Testis (tissue), 5 donors: ENCODE measurements at places on chromosomes 13 and 19. TPM values are rescaled to one million over a fixed set of nuclear protein-coding genes. Genes with fewer than 3 reads are reported as not detected.

The ZNF285 gene
- total RNA-seq, result 7.9 TPM

The SPPL2B gene
- 158 TPM for total RNA-seq

The SKA3 gene
- total RNA-seq, result 8.7 TPM

The TMEM38A gene
- 18.8 TPM for total RNA-seq

DNA sequence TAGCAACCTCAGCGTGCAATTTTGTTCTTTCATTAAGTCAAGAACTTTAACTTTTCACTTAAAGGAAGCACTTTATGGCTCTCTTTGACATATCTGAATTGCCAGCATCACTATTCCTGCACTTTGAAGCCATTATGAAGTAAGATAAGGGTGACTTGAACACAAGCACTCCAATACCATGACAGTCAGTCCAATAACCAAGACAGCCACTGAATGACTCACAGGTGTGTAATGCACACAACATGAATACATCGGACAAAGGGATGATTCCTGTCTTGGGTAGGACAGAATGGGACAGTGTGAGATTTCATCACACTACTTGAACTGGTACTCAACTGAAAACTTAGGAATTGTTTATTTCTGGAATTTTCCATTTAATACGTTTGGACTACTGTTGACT is 233.7 kb upstream of the IPO5 start:
- no peak for DNase-seq

DNA sequence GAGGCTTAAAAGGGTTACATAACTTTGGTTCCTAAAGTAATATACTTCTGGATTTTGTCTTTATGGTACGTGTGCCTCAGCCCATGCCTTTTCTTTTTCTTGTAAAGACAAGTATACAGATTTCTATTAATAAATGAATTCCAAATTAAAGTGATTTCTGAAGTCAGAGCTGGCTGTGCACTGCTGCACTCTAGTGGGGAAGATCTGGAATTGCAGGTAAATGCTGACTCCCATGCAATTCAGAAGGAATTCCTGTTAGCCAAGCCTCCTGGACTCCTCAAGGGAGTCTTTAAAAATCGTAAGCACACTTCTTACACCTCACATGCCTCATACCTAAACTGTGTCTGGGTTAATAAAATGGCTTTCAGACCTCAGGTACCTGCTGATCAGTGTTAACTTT is 118.4 kb upstream of the SLC7A1 start:
- no peak for DNase-seq

DNA sequence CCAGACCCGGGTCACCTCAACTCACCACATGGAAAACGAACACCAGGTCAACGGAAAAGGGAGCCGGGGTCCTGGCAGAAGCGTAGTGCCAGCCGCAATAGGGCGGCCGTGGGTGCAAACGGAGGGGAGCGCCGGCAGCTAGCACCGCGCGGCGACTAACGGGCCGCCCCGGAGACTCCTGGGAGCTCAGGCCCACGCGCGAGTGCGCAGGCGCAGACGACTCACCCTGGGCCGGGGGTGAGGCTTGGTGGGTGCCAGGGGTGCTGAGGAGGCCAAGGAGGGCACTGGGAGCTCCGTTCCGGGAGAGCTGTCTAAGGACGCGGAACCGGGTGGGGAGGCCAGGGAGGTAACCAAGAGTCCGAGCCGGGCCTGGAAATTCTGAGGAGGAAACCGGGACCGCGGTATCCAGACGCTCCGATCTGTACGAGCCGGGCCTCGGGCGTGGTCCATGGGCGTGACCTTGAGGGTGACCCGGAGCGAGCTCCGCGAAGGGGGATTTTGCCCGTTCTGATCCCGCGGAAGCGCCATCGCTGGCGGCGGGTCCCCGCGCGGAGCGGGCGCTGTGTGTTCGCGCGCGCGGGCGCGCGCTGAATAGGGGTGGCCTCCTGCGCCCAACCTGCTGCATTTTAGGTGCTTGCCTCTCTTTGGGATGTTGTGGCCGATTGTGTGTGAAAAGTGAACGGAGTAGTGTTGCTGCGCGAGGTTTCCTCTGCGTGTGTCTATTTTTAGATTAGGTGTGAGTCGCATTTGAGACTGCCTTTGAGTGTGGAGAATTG is at the start of gene ZNF382:
TSS of gene ZNF382 (plus strand) at position 213 of the 776 bp plus-strand sequence. CDS start 4,602 bp downstream, outside the sequence.
- peak; percentile 82 for DNase-seq

DNA sequence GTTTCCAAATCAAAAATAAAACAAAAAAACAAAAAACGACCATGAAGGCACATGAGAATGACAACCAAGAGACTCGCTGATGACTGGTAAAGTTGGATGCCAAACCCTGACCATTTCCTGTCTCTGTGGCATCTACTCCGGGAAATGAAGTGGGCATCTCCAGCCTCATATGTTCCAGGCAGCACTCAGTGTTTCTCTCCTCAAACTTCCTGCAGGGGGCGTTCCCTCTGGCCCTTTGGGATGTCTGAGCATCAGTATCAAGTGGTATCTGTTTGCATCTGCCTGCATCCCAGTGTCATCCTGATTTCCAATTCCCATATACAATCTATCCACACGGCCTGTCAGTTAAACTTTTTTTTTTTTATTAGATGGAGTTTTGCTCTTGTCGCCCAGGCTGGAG is 9.8 kb upstream of the SIGLEC12 start:
- peak; percentile 23 for DNase-seq

DNA sequence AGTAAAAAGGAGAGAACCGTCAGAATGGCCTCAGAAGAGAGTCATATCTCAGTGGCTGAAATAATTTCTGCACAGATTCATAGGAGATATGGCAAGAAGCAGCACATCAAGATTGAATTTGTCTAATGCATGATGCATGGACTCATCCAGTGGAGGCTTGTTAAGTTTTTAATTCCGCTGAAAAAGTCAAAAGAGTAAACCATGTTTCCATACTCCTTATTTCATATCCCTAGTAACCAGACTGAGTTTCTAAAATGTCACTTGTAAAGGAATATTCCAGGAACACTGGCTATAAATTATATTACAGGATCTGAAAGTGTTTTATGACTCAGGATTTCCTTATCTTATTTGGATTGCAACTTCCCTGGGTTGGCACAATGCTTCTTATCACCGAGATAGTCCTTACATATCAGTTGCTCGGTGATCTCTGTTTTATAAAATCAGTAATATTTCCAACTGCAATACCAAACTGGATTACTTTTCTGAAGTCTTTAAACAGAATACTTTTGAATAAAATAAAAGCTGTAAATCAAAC is 180.2 kb upstream of the TSC22D1 start:
- no peak for DNase-seq

GRCh38 chr13:106407338-106407737 is 128.1 kb downstream of the EFNB2 start:
- DNase-seq, result no peak

GRCh38 chr13:92265408-92265807 is 867.0 kb downstream of the GPC5 start:
- DNase-seq, result no peak

DNA sequence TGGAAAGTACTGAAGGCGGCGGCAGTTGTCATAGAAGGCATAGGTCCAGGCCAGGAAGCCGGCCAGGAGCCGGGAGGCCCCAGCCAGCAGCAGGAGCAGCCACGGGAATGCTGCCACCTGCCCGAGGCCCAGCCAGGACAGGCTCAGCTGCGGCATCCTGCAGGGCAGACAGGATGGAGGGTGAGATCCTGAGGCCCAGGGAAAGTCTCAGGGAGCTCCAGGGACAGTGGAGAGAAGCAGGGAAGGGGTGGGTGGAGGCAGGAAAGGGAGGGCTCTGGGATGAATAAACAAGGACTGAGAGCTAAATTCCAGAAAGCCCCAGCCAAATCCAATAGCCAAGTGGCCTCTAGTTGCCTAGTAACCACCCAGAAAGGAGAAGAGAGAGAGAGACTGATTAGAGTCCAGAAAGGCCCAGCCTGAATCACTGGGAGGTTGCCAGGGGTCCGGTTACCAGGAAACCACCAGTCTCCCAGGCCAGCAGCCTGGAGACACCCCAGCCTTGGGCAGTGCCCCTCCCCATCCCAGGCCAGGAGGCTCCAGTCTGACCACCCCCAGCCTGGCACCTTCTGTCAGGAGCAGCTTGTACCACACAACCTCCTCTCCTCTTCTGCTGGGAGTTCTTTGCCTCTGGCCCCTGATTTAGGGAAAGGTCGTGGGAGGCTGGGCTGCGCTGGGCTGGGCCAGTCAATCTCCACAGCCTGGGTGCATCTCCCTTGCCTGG is 7.5 kb upstream of the OR10H5 start:
- peak; percentile 66 for DNase-seq

DNA sequence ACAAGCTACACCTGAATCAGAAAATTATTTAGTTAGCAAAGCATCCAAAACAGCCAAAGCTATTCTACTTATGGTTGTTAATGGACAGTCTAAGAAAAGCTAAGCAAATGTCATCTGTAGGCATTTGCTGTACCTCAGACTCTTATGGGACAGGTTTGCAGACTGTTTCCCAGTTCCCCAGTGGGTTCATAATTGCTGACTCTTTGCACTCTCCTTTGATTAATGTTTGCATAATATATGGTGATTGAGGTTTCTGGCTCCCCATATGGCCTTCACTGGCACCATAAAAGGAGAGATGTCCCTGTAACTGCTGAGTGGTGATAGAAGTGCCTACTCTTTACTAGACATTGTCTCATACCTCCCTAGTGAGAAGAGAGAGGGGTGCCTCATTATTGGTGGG is 142.1 kb downstream of the GPC6 start:
- DNase-seq, result no peak

DNA sequence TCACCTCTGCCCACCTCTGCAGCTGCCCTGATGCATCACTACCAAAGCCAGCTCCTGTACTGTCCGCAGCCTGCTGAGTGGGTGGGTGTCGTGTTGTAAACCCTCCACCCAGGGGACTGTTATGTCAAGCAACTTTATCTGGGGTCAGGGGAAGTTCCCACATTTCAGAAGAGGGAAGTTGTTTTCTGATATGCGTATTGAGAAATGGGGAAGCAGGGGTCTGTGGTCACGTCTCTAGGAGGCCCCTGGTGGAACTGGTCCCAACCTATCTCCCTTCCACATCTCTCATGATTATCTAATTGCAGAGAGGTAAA is 31.2 kb downstream of the CLEC17A start:
- no peak for DNase-seq

GRCh38 chr19:50694815-50695145 is 24.8 kb downstream of the SHANK1 start:
- no peak for DNase-seq

DNA sequence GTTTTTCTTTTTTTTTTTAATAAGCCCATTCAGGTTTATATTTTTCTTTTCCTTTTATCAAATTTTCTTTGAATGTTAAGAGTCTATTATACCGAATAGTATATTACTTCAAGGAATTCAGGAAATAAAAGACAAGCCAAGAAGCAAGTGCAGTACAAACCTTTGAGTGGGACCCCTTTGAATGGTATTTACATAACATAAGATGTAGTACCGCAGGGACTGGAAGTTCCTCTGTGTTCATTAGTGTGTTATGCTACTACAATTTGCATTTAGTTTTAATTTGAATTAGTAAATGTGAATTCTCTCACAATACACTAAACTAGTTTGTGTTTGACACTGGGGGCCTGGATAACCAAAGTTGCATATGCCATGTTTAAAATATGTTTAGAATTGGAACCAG is 339.5 kb downstream of the DCT start:
- DNase-seq, result no peak

- DNase-seq, result peak; percentile 83
Measured at GRCh38 chr19:43464134-43464775, 1.2 kb downstream of the LYPD3 start.

GRCh38 chr13:26604784-26605545 is 47.5 kb downstream of the WASF3 start:
- peak; percentile 80 for DNase-seq

DNA sequence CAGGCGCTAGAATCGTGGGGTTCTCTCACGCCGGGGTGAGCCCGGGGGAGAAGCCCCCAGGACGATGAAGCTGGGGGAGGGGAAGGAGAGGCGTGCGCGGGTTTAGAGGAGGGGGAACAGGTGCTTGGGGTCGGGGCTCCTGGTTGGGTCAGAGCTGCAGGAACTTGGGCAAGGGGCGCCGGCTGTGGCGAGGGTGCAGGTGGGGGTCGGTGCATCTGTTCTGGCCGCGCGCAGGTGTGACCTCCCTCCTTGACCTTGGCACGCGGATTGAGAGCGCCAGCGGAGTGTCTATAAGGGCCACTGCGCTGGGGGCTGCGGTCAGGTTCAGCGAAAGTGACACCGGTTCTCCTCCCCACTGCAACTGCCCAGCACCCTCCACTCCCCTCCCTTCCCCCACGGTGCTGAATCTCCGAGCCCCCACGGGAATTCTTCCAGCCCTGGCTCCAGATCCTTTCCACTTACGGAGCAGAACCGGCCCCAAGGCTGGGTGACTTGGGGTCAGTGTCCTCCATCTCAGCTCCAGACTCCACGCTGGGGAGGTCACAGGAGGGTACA is 618 bp downstream of the TMEM38A start:
- DNase-seq, result peak; percentile 57

DNA sequence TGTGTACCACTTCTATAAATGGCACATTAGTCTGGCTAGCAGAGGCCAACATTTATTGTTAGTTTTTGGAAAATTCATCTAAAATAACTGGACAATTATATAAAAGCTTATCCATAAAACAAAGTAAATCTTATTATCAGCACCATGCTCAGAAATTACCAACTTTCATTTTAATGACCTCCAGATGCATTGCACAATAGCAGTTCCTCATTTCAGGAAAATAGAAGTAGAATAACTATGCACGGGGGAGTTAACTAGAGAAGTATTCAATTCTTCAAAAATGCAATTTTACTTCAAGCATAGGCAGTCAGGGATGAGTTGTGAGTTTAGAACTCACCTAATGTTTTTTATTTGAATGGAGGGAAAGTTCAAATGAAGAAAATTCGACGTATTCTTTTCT is 1023.5 kb downstream of the PCDH17 start:
- DNase-seq, result no peak

DNA sequence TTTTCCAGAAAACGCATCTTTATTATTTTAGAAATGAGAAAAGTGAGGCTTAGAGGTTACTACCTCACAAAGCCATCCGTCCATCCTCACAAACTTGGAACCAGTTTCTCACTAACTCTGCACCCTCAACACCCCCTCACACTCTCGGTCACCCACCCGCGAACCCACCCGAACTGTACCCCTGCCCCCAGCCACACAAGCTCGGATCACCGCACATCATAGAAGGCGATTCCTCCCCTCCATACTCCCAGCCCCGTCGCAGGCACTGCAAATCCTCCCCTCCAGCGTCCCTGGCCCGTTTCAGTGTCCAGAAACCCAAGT is 238 bp downstream of the ZNF260 start:
- DNase-seq, result no peak
